ENCODE measurements at places on chromosomes 12 and 14.

- DNase-seq = no peak
Measured at GRCh38 chr12:93780101-93780641, 103.0 kb downstream of the CRADD start.

DNA sequence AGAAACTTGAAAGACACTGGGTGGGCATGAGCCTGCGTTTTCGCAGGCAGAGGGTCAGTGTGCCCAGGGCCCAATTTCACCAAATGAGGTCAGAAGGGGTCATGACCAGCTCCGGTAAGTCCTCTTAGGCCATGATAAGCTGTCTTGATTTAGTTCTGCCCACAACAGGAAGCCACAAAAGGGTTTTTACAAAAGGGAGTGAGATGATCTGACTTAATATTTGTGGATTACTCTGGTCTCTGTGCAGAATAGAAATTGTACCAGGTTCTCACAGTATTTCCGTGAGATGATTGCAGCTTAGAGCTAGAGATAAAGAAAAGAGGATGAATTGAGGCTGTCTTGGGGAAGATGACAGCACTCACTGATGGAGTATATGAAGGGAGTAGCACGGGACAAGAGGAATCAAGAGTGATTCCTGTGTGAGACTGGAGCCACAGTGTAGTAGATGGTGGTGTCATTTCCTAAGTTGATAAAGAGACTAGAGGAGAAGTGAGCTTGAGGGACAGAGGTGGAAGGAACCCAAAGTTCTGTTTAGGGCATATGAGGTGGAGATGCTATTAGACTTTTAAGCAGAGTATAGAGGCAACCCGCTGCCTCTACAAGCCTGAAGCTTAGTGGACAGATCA lies 288.3 kb upstream of the AMIGO2 start:
- DNase-seq = no peak

GRCh38 chr12:109523504-109523903 lies 46.1 kb downstream of the UBE3B start:
- DNase-seq = no peak

- DNase-seq = peak; percentile 40
Measured at GRCh38 chr12:117404940-117405339, 43.5 kb upstream of the NOS1 start.

GRCh38 chr14:24880689-24881088 lies 169.3 kb downstream of the STXBP6 start:
- DNase-seq = no peak
